NCI-H1092 (cell line): ENCODE measurements at places on chromosomes 12 and 14.

DNA sequence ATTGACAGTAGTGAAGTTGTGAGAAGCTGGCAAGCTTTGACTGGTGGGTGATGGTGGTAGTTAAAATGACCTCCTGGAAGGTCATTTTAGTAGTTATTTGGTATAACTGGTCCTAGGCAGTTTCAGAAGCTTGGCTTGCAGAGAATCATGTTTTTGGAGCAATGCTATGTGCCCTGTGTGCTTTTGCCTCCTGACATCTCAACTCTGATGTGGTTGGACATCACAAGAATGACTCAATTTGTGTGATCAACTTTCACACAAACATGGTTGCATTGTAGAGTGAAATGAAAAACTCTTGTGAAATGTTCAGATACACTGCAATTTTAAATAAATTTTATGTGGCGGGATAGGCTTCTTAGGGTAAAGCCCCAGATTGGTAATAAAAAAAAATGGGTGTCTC is 8.3 kb upstream of the ABCD2 start:
- DNase-seq = no peak

GRCh38 chr14:99316281-99317163 is 44.5 kb upstream of the BCL11B start:
- no peak for DNase-seq

DNA sequence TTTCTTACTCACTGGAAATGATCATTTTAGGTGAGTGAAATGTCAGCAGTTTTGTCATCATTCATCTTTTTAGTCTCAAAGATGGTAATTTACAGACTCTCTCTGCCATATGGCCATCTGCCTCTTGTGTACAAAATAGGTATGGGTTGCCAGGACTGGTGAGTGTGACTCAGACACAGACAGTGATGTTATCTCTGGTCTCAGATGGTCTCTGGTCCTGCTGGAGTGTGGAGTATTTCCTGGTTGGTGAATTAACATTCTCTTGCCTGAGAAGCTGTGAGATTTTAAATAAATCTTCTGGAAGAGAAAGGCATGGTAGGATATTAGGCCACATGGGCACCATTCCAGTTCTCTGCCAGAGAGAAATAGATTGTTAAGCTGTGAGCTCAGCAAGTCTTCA is 207.0 kb downstream of the ATP23 start:
- no peak for DNase-seq

DNA sequence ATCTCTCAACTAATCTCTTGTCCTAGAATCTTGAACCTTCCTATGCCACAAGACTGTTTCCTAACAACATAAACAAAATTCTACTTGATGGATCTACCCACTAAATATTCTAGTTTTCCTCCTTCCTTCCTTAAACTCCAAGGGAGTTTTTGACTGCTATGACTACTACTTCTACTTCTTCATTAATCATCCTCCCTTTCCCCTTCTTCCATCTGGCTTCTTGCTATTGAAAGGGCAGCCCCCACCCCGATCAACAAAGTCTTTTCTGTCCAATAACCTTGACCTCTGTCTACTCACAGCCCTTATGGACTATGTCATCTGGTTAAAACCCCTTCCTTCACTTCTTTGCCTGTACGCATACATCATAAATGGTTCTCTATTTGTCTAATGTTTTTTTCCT is 5.6 kb downstream of the LTA4H start:
- DNase-seq = no peak

DNA sequence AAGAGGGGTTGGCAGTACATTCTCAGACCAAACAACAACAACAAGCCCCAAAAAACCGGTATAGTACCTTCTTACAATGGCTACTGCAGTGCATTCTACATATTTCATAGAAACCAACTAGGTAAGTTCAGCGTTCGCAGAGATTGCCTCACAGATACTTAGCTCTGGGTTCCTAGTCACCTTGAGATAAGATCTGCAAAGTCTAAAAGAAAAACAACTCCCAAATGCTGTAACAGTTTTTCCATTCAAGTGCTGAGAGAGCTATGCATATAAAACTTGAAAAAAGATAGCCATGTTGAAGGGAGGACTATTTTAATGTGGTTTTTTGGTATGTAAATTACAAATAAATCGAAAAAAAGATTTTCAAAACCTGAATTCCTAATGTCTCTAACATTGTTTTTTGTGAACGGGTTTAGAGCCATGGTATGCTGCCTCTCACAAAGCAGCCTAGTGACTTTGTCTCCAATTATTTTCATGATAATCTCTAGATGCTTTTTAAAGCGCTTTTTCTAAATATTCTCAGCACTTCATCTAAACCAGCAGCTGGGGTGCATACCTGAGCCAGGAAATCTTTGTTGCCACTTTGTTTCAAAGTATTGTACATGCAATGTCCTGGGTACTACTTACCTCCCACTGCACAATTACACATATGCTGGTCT is 56.6 kb upstream of the CRACR2A start:
- DNase-seq = no peak

- DNase-seq = peak; percentile 34
Measured at GRCh38 chr14:37232907-37233481, 35.3 kb downstream of the MIPOL1 start.

DNA sequence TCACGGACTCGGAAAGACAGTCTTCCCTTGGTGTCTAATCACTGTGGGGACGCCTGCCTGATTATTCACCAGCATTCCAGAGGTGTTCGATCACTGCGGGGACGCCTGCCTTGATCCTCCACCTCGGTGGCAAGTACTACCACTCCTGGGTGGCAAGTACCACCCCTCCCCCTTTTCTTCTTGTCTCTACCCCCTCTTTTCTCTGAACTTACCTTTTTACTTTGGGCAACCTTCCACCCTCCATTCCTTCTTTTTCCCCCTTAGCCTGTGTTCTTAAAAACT is 12.0 kb upstream of the LGMN start:
- no peak for DNase-seq

DNA sequence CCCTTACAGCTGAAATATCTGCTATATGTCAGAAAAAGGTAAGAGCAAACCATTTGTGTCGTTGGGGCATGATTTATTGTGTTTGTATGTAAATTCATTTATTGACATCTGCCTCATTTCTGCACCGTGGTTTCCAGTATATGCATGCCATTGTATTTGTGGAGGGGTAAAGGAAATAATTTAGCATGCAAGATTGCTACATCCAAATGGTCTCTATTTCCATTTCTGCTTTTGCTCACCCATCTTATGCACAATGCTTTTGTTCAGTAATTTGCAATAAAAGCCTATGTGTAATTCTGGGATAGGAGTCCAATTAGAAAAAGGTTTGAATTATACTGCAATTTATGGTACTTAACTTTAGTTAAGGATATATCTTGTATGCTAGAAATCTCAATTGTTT is 101.8 kb downstream of the UNC79 start:
- no peak for DNase-seq

- DNase-seq = no peak
Measured at GRCh38 chr14:91062600-91062999, 2.2 kb upstream of the RPS6KA5 start.

DNA sequence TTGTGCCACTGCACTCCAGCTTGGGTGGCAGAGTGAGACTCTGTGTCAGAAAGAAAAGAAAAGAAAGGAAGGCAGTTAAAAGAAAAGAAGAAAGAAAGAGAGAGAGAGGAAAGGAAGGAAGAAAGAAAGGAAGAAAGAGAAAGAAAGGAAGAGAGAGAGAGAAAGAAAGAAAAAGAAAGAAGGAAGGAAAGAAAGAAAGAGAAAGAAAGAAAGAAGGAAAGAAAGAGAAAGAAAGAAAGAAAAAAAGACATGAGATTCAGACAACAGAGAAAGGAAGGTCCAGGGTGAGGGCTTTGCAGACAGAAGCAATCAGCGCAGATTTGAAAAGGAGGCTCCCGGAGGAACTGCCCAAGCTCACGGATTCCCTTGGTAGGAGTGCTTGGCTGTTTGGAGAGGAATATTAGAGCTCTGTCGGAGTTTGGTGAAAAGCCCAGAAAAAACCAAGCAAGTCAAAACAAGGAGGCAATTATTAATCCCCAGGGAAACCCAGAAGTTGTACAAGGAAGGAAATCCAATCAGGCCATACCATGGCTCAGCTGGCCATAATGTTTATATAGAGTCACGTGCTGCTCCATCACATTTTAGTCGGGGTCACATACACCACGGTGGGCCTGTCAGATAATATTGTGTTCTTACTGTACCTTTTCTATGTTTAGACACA is 11.6 kb upstream of the CCDC85C start:
- no peak for DNase-seq

DNA sequence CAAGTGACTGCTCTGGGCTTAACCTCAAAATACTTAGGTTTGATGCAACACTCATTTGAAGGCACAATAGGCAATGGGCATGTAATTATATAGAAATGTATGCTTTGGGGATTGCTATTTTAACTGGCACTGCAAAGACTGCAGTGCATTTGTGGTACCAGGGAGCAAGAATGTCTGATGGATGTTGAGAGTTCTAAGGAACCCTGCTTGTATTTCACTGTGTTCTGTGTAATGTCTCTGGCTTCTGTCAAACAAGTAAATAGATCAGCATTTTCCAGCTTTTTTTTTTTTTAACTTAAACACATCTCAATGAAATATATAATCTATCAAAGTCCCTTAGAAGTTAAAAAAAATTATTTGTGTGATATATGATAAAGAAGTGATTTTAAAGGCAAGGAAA is 94.8 kb upstream of the ATP2B1 start:
- DNase-seq = no peak

DNA sequence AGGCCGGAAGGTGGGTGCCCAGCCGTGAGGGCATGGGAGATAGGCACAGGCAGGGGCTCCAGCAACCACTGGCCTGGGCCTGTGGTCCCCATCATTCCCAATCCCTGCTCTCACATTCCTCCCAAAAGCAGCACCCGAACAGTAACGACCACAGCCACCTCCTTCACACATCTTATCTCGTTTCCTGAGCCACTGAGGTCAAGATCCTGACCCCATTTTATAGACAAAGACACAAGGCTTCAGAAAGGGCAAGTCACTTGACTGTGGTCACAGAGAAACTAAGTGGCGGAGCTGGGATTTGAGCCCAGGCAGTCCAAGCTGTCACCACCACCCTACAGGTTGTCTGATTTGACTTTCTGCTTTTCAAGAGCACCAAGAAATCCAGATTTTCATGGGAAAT is 38.9 kb downstream of the DTX1 start:
- no peak for DNase-seq

- no peak for DNase-seq
Measured at GRCh38 chr12:108298761-108299275, 40.3 kb downstream of the CMKLR1 start.

DNA sequence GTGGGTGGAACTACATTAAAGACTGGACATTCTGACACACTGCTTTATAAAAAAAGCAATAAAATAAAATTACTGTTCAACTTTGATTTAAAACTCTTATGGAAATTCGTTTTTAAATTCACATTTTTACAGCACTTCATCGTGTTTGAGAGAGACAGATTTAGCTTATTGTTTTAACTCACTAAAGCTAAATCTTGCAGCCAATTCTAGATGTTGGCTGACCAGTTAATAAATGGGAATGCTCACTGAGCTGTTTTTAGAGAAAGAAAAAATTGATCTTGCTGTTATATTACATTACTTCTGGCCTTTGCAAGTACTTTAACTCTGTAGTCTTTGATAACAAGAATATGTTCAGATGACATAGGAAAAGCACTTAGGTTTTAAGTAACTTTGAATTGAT is 157.1 kb downstream of the PLCZ1 start:
- DNase-seq = no peak

DNA sequence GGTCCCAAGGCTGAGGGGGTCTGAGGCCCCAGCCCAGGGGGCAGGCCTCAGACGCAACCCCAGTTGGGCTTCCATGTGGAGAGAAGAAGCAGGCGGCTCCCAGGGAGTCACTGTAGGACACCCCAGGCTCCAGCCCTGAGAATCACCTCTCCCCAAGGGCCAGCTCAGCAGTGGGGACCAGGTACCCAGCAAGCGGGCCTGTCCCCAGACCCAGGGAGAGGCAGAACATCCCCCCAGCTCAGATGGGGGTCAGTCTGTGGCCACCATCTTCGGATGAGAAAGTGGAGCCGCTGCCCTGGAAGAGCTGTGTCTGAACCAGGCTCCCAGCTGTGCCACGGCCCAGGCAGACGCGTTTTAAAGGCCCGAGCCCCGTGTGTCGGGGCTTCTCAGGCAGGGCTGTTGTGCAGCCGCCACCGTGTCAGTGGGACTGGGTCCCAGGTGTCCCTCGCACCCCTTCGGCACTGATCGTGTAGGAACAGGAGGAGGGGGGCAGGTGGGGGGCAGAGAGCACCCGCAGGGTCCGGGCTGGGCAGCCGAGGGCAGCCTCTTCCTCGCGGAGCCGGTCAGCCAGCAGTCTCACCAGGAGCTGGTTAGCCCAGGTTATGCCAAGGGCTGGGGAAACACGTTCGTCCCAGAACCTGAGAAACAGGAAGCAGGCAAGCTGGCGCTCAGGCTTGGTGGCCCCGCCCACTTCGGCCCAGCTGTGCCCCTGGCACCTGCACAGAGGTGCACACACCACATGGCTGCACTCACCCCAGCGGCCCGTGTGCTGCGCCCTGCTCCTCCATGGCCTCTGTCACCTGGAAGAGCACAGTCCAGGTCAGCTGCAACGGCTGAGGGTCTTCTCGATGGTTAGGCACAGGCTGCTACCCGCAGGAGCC is 16.6 kb downstream of the XRCC3 start:
- DNase-seq = no peak

DNA sequence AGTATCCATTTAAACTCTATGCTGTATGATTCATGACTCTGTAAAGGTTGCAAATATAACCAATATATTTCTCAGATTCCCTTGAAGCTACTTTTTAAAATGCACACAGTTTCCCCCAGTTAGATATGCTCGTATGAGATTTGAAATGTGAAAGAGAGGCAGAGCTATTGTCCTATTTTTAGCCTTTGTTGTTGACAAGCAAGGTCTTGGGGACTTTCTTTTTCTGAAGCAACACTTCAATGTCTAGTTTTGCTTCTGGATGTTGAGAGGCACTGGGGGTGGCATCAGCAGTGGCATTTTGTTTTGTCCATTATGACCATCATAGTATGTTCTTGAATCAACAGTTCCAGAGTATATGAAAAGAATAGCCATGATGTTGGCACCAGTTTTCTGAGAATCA is 63.4 kb downstream of the ASCL1 start:
- no peak for DNase-seq

GRCh38 chr14:41824441-41824840 is 217.8 kb downstream of the LRFN5 start:
- DNase-seq = no peak

DNA sequence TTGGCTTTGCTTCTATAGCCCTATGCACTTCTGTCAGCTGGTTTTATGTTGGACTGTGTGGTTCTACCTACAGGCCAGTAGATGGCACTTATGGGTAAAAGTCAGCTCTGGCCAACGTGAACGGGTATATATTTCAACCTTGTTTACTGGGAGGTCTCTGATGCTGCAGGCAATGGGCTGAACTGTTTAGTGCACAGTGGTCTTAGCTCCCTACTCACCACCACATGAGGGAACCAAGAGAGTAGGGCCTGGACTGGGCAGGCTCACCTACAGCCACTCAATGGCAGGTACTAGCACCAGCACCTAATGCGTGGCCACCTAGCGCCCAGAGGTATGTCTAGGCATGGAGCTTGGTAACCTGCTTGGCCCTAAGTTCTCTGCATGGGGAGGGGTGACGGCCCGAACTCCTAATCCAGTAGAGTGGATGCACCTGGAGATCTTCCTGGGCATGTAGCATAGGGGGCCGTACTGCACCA is 481.8 kb downstream of the TMEM117 start:
- DNase-seq = peak; percentile 77

- DNase-seq = no peak
Measured at GRCh38 chr14:63224196-63224595, 20.0 kb downstream of the RHOJ start.

- no peak for DNase-seq
Measured at GRCh38 chr14:89884761-89885160, 69.8 kb downstream of the EFCAB11 start.

- DNase-seq = no peak
Measured at GRCh38 chr12:106985479-106985878, 1.5 kb downstream of the MTERF2 start.
